Sigmoid colon (tissue), 7 donors: ENCODE measurements at places on chromosomes 7 and 10. TPM values are rescaled to one million over a fixed set of nuclear protein-coding genes. Genes with fewer than 3 reads are reported as not detected.

The PDZD8 gene
- 27.4 TPM for total RNA-seq

The CCDC172 gene
- not detected for total RNA-seq

The HMX2 gene
- 0.27 TPM for total RNA-seq

The TFPI2 gene
- 5.0 TPM for total RNA-seq

The CDK14 gene
- 14.3 TPM for total RNA-seq

The CALML5 gene
- not detected for total RNA-seq

- peak; percentile 94 for DNase-seq
These were observed at the start of gene AGAP3 for GRCh38 chr7:151085691-151086620. Gene AGAP3, plus strand, starts transcription at chr7:151086475. Its CDS starts 267 bp downstream, at chr7:151086742.

- no peak for DNase-seq
These were observed 37.5 kb downstream of the SMURF1 start for GRCh38 chr7:99106411-99106810.

DNA sequence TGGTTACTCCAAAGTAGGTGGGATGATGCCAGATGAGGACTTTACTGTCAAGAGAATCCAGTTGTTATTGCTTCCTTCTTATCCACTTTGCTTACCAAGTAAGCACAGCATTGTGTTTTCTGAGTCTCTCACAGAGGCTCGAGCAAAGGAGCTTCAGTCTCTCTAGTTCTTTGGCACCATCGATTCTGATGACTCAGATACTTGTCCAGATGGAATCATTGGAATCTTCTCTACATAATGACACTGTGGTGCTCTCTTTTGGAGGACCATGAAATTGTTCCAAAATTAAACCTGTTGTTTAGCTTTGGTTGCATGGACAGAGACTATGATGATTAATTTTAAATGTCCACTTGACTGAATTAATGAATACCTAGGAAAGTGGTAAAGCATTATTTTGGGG, 132.6 kb downstream of the NXPH1 start:
- DNase-seq: no peak

The MRLN gene
- total RNA-seq: not detected
